ENCODE measurements at places on chromosomes 4 and X.
A peak's percentile ranks its signal among the peaks of the same experiment; 100 is the strongest.

GRCh38 chrX:99909946-99910345 is 500.1 kb downstream of the PCDH19 start:
- DNase-seq, result no peak

GRCh38 chr4:41060352-41061334 is 153.7 kb downstream of the APBB2 start:
- DNase-seq, result peak; percentile 60

GRCh38 chr4:181909368-181909767 is 333.8 kb upstream of the TENM3 start:
- DNase-seq, result no peak

GRCh38 chr4:142036795-142037583 is 400.6 kb downstream of the IL15 start:
- no peak for DNase-seq

- DNase-seq, result peak; percentile 32
Measured at GRCh38 chr4:147780137-147780777, 48.4 kb downstream of the ARHGAP10 start.

DNA sequence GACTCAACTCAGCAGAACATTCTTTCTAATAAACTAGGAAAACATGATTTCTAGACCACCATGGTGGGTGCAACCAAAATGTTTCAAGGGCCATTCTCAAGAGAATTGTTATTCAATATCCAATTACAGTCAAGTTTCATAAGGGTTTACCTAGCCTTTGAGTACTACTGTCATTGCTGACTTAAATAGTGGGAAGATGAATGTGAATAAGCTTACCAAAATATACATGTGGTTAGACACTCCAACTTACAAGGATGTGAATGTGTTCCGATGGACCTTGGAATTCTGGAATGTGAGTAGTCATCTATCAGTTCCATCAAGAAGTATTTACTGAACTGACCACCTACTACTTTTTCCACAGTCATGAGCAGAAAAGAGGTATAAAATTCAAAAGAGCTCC is 16.9 kb downstream of the SH3RF1 start:
- DNase-seq, result no peak

DNA sequence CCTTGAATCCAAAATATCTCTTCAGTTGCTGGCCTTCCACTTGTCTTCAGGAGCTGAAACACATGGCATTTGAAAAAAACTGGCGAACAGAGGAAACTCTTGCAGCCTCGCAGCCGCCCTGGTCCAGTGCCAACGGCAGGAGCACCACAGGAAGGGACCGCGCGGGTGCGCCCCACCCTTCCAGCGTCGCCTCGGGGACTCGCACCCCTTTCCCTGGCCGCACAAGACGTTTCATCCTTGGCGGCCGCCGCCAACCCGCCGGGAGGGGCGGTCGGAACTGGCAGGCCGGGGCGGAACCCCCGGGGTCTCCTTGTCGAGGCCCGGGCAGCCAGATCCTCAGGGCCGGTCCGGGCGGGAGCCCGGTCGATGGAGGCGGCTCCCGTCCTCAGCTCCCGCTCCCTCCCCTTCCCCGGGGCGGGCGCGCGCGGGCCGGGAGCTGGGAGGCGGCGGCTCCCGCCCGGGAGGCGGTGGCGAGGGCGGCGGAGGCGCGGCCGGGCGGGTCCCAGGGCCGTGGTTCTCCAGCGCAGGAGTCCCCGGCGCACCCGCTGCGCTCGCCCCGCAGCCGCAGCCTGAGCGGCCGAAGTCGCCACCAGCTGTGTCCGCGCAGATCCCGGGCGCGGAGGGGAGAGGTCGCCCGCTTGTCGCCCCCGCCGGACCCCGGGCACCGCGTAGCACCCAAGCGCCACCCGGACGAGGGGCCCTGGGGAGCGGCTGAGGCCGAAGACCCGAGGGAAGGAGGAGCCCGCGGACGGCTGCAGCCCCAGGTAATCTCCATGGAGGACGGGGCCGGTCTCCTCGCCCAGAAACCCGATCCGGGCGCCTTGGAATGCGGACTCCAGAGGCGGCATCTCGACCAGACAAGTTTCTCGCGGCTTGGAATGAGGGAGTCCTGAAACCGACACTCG is 886 bp upstream of the NDST3 start:
- peak; percentile 62 for DNase-seq

- DNase-seq, result no peak
Measured at GRCh38 chrX:151174581-151175282, 1.7 kb upstream of the GPR50 start.
